ENCODE measurements at places on chromosomes 12 and 14. TPM values are rescaled to one million over a fixed set of nuclear protein-coding genes. Genes with fewer than 3 reads are reported as not detected.

DNA sequence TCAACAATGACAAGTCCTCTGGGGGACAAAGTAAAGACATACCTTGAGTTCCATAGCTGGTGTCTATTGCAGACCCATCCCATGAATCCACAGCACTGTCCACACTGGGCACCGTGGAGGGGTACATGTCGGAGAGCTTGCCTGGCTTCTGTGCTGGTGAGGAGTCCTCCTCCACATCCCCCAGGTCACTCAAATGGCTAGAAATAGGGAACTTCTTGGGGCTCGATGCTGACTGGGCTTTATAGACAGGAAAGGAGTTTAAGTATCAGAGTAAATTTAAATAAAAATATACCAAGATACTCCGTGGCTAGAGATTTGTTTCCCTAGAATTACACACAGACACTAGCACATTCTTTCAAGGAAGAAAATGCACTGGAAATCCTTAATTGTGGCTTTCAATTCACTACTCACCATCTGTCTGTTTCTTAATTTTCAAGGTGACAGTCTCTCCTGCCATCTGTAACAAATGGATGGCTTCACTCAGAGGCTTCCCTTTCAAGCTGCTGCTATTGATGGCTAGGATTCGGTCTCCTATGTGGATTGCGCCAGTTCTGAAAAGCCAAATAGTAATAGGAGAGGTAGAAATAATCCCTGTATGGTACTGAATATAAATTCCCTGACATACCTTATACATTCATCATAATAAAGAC lies 90.1 kb downstream of the HELB start:
- DNase-seq = no peak

- no peak for DNase-seq
These were observed 136.5 kb upstream of the AMIGO2 start for GRCh38 chr12:47216150-47216677.

DNA sequence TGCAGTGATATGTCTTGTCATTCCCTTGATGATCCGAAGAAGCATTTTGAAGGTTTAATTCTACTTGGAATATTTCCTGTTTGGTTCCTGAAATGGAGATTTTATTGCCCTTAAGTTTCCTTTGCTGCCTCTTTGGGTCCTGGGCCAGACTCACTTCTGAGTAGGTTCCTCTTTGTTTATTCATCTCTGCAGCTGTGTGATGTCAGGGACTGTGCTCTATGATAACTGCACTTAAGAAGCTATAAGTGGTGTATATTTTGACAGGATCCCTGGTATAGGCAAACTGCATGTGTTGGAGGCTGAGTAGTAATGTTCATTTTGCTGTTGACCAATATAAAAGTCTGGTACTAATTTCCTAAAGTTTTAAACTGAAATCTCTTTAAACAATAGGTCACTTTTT lies at the start of gene KLRC4:
Gene KLRC4 (minus strand): TSS at position 366 of the 400 bp plus-strand sequence. CDS start 182 bp downstream, at position 184.
- no peak for DNase-seq

- no peak for DNase-seq
These were observed 10.1 kb downstream of the GOLGA3 start for GRCh38 chr12:132818562-132818961.

DNA sequence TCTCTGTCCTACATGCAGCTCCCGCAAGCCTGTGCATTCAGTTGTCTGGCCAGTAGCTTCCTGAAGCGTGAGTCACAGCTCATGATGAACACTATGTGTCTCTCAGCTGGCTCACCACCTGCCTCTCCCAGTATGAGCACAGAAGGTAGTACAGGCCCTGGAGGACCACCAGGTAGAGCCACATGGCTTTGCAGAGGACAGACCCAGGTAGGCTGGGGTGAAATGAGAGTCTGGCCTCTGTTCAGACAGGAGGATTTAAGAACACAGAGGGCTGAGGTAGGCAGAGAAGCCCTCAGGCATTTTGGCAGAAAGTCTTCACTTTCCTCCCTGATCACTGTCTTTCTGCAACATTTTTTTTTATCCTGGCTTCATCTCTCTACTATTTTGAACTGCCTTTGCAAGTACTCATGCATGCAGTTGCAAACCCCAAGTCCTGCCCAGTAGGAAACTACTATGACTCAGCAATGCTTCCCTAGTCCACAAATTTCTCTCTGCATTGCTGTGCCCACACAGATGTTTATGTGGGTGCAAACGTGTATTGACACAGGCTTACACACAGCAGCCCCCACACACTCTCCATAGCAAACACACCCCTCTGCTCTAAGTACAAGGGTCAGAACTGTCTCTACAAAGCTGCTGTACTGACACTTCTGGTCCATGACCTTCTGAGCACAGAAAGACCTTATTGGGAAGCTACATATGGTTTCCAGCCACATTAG lies 7.2 kb upstream of the SDR9C7 start:
- peak; percentile 29 for DNase-seq

DNA sequence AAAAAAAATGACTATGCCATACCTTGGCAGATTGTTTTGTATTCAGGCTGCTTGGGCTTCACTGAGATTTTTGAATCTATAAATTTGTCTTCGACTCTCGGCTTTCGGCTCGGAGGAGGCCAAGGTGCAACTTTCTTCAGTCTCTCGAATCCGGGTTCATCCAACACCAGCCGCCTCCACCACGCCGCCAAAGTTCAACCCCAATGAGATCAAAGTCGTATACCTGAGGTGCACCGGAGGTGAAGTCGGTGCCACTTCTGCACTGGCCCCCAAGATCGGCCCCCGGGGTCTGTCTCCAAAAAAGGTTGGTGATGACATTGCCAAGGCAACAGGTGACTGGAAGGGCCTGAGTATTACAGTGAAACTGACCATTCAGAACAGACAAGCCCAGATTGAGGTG lies 12.4 kb upstream of the SPPL3 start:
- DNase-seq = no peak

DNA sequence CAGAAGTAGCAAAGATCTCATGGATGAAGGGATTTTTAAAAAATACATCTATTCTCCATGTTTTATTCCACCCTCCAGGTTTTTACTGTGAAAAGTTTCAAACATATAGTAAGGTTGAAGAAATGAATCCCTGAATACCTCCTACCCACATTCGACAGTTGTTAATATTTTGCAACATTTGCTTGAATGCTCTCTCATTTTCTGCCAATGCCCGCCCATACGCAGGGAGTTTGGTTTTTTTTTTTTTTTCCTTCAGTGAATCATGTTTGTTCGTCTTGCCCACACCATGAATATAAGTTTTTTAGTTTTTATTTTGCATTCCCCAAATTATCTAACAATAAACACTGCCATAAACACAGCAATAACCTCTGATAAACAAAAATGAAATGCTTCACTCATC lies 82.9 kb downstream of the MAP1LC3B2 start:
- DNase-seq = no peak

GRCh38 chr12:26704684-26705460 lies 128.1 kb downstream of the ITPR2 start:
- peak; percentile 19 for DNase-seq

GRCh38 chr12:68609998-68610369 lies 715 bp upstream of the RAP1B start:
- no peak for DNase-seq

DNA sequence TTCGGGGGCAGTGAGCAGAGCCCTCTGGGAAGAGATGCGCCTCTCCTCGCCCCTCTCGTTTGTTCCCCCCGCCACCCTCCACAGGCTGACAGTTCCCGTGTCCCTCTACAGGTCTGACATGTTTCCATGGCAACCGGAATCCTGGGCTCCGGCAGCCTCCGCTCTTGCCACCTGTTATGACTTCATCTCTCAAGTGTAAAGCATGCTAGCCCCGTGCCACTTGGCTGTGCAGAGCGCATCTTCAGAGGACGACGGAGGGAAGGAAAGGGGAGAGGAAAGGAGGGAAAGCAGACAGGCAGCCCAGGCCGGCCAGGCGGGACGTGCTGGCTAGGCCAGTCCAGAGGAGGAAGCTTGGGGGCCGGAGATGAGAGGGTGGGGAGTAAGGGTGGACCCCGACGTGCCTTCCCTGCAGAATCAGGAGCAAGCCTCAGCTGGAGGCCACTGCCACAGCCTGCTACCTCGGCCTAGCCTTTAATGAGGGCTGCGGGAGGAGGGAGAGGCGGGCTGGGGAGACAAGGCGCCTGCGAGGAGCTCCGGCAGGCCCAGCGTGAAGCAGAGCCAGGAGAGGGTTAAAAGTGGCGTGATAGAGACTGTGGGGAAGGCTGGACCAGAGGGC lies 214.3 kb downstream of the DPF3 start:
- no peak for DNase-seq

- no peak for DNase-seq
These were observed 71.2 kb downstream of the ITPK1 start for GRCh38 chr14:93044556-93044955.

DNA sequence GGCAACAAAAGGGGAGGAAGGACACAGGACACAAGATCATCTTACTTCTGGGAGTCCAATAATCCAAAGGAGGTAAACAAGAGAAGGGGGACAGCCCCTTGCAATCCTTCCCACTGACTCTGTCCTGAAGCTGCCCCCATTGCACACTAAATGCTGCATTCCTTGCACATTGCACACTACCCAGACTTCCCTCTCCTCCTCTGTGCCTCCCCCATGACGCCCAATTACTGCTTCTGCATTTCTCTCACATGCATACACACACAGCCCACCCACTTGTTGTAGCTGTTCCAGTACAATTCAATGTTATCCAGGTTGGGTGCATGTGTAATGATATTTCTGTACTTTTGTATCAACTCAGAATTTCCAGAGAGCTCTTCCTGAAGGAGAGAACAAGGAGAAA lies 5.5 kb downstream of the NDRG2 start:
- DNase-seq = no peak

KLRC3 gene
- total RNA-seq = not detected

PPP4R3A gene
- total RNA-seq = 58.5 TPM

FGF6 gene
- total RNA-seq = not detected

EIF2S3B gene
- 1.3 TPM for total RNA-seq

SH2B3 gene
- 30.5 TPM for total RNA-seq

NKX2-8 gene
- total RNA-seq = not detected
